Endothelial cell of umbilical vein (primary cell): ENCODE measurements at places on chromosomes 16 and 17. TPM values are rescaled to one million over a fixed set of nuclear protein-coding genes. Genes with fewer than 3 reads are reported as not detected.

The COTL1 gene
- 132 and 200 TPM in 2 replicates for total RNA-seq

The FBXO39 gene
- total RNA-seq = 0.20 and 0.99 TPM in 2 replicates

The MAP2K6 gene
- 11.4 and 13.9 TPM in 2 replicates for total RNA-seq

The P2RX1 gene
- not detected in 2 replicates for total RNA-seq

The CD300H gene
- not detected in 2 replicates for total RNA-seq

The KRTAP16-1 gene
- total RNA-seq = not detected in 2 replicates

The ITGAD gene
- not detected in 2 replicates for total RNA-seq

The TBC1D3H gene
- 1.4 TPM in 1 of 2 replicates, not detected in the other for total RNA-seq

The SEPTIN1 gene
- 0.75 and 1.2 TPM in 2 replicates for total RNA-seq

The DNAH9 gene
- total RNA-seq = not detected in 2 replicates

The CACNG3 gene
- total RNA-seq = not detected in 2 replicates

The CCDC78 gene
- total RNA-seq = 0.53 and 1.3 TPM in 2 replicates

The CA5A gene
- total RNA-seq = not detected in 2 replicates

The MPV17L gene
- 0.22 and 0.32 TPM in 2 replicates for total RNA-seq

The NEUROD2 gene
- total RNA-seq = not detected in 2 replicates

The GNGT2 gene
- total RNA-seq = 3.7 and 3.8 TPM in 2 replicates

The MFAP4 gene
- not detected in 2 replicates for total RNA-seq

The CIAO3 gene
- 31.2 and 33.8 TPM in 2 replicates for total RNA-seq

The VPS25 gene
- 45.0 and 47.1 TPM in 2 replicates for total RNA-seq

The SLC38A8 gene
- total RNA-seq = not detected in 2 replicates

The CCDC40 gene
- total RNA-seq = 4.1 and 5.5 TPM in 2 replicates

The TBC1D3D gene
- total RNA-seq = 2.7 and 2.9 TPM in 2 replicates

The EVPLL gene
- total RNA-seq = not detected in 2 replicates

The OR1A1 gene
- not detected in 2 replicates for total RNA-seq

The FBXW10 gene
- total RNA-seq = not detected in 2 replicates

The KRTAP2-2 gene
- not detected in 2 replicates for total RNA-seq

The LDHD gene
- not detected in 2 replicates for total RNA-seq

The PKMYT1 gene
- 36.1 and 48.5 TPM in 2 replicates for total RNA-seq

The ALOX12 gene
- not detected in 2 replicates for total RNA-seq

The IRX3 gene
- not detected in 2 replicates for total RNA-seq

The ASPA gene
- total RNA-seq = not detected in 2 replicates

The CYGB gene
- total RNA-seq = 0.42 and 0.91 TPM in 2 replicates

The TP53TG3C gene
- total RNA-seq = not detected in 2 replicates

The RNF135 gene
- 11.6 and 11.7 TPM in 2 replicates for total RNA-seq

The CDRT15 gene
- not detected in 2 replicates for total RNA-seq

The IGF2BP1 gene
- 91.7 and 99.5 TPM in 2 replicates for total RNA-seq
